ENCODE measurements at places on chromosomes 3 and 15.

DNA sequence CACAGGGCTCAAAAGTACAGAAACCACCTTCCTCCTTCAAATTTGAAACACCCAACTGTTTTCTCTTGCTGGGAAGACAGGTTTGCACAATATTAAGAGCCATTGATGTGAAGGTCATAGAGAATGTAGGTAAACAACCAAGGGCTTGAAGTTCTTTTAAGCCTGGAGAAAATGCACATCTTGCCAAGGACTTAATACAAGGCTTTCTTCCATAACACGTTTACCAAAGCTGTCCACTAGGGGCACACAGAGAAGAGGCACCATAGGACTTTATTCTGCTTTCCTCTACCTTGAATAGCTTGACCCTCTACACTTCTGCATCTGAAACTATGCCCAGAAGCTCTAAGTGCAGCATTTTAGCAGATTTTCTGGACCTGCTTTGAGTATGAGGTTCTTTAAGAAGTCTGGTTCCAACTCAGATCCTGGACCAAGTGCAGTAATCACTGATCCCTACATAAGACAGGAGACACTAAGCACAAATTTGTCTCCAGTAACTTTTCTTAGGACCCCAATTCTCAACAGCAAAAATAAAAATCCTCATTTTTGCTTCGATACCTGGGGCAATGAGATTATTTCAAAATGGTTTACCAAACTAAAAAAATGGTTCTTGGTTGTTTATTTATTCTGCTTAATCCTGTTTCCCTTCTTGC lies 138.0 kb downstream of the FBN1 start:
- peak; percentile 21 for DNase-seq

DNA sequence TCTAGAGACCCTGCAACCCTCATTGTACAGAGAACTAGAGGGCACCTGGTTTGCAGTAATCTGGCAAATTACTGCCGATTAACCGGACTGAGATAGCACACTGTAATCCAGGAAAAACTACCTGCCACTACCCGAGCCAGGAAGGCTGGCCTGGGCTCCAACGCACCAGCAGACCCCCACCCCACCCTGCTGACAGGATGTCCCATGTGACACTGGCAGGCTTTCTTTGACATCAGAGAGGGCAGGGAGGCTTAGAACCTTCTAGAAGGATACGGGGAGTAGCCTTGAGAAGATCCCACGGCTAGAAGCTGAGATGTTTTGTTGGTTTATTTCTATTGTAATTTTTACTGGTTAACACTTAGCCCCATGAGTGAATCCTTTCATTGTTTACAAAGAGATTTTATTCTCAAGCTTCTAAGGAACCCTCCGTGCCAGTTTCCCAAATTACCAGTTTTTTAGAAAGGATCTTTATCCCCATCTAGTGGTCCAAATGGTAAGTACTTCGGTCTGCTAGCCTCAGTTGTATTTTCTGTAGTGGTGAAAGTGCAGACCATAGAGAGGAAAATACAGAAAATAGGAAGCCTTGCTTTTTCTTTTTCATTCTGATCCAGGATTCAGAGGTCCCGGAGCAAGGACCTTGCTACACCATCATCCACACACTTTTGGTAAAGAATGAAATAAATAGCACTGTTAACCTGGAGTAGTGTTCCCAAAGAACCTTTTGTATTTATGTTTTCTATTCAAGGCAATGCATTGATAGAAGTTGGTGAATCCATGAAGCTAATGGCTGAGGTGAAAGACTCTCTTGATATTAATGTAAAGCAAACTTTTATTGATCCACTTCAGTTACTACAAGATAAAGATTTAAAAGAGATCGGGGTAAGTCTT lies 81.9 kb upstream of the ADAMTSL3 start:
- no peak for DNase-seq

- DNase-seq, result no peak
Measured at GRCh38 chr3:178584722-178585380, 48.6 kb downstream of the KCNMB2 start.

DNA sequence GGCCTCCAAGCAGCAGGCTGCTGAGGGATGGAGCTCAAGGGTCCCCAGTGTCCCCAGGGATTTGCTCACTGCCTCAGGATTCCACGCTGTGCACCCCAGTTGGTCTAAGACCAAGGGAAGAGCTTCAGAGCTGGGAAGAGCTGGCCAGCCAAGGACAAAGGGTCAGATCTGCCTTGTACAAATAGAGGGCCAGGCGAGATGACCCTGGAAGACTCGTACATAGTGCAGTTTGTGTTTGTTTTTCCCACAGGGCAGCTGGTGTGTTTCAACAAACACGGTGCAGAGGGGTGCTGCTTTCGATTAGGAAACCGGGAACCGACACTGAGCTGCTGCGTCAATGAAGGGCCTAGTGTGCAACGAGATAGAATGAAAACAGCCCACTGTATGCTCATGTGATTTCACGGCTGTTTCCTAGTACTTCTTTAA lies 56.1 kb upstream of the TRPM1 start:
- DNase-seq, result no peak
